ENCODE measurements at places on chromosomes 11 and 22. TPM values are rescaled to one million over a fixed set of nuclear protein-coding genes. Genes with fewer than 3 reads are reported as not detected.

GRCh38 chr11:20840341-20840740, 171.0 kb downstream of the NELL1 start:
- no peak for DNase-seq
- no peaks in the 10 kb centered on the region for H3K27me3 ChIP-seq
- no peaks in the 10 kb centered on the region for H3K4me1 ChIP-seq
- H3K36me3 ChIP-seq, result no peaks in the 10 kb centered on the region
- no peak overlapping the region for H3K4me3 ChIP-seq

DNA sequence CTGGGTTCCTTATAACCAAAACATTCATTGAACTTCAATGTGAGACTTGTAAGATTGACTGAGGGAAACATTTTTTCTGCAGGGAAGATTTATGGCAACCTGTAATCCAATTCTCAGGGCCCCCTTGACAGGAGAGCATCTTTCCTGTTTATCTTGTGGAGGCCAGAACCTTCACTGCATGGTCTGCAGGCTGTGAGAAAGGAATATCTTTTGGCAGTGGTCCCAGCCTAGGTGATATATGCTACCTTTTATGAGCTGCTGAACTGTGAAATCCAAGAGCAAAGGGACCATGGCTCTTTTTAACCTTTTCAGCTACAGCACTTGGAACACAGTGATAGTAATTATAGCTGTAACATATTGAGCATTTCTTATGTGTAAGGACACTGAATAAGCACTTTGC, 590.2 kb upstream of the B3GAT1 start:
- no peak for DNase-seq
- no peak overlapping the region for H3K27ac ChIP-seq
- H3K27me3 ChIP-seq, result no peaks in the 10 kb centered on the region
- no peak overlapping the region for H3K4me3 ChIP-seq
- no peaks in the 10 kb centered on the region for H3K36me3 ChIP-seq

- no peaks in the 10 kb centered on the region for H3K4me1 ChIP-seq
- no peak overlapping the region for H3K27ac ChIP-seq
- no peaks in the 10 kb centered on the region for H3K36me3 ChIP-seq
- no peaks in the 10 kb centered on the region for H3K27me3 ChIP-seq
- no peak for DNase-seq
These were observed 564.2 kb upstream of the ANO5 start for GRCh38 chr11:21628641-21629040.

- no peak for DNase-seq
- no peaks in the 10 kb centered on the region for H3K27me3 ChIP-seq
- H3K27ac ChIP-seq, result peak overlapping the region; percentile 90
- H3K36me3 ChIP-seq, result no peaks in the 10 kb centered on the region
These were observed 1.9 kb upstream of the BCL9L start for GRCh38 chr11:118927554-118928100.

- H3K4me3 ChIP-seq, result no peak within 1 kb of the TSS
- no peaks in the 10 kb centered on the region for H3K4me1 ChIP-seq
- no peaks in the 10 kb centered on the region for H3K27me3 ChIP-seq
- H3K36me3 ChIP-seq, result no peaks in the 10 kb centered on the region
These were observed at the start of gene SPI1 for GRCh38 chr11:47378010-47378835. TSS of gene SPI1 (minus strand) at chr11:47378547. CDS start at chr11:47378353, 194 bp downstream.

GRCh38 chr11:69401715-69402114, 79.7 kb upstream of the LINC01488 start:
- no peak for DNase-seq
- H3K4me1 ChIP-seq, result no peaks in the 10 kb centered on the region

DNA sequence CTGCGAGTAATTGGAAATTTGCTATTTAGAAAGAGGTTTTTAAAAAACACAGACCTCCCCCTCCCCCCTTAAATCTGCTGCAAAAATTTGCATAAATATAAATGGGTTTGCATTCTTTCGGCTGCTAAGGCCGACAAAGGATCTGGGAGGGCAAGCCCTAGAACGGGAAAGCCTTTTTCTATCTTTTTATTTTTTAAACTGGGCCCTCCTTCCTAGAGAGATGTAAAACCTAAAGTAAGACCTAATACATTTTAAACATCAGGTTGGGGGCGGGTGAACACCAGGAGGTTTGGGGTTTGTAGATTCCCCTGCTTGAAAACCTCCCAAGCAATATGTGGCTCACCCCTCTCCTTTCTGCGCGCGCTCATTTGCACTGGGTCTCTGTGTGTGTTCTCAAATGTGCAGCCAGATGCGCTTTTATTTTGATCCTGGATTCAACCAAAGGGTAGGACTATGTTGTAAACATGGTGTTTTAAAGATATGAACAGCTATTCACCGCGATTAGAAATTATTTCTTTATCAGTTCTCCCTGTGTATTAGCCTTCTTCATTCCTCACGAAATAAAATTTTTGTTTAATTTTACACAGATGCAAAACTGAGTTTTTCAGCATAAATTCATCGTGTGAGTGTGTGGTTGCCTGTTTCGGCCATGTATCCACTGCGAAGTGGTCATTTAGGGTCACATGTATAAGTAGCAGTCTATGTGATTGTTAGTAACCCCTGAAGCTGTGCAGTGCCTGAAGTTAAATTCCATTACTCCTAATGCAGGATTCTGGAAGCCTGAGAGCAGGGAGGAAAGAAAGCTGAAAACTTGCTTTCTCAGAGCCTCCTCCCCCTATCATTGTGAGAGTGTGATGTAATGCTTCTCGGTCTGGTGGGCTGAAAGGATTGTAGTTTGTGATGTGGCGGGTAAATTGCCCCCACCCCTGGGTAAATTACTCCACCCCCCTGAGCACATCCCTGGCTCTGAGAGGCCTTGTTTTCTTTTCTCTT, 988 bp downstream of the TNRC6B start:
- H3K4me3 ChIP-seq, result peak overlapping the region; percentile 42
- no peaks in the 10 kb centered on the region for H3K27me3 ChIP-seq
- DNase-seq, result no peak
- no peak overlapping the region for H3K27ac ChIP-seq

- no peaks in the 10 kb centered on the region for H3K27me3 ChIP-seq
- H3K36me3 ChIP-seq, result no peaks in the 10 kb centered on the region
- H3K4me1 ChIP-seq, result peaks cover 7% of the 10 kb centered on the region
- no peak for DNase-seq
- H3K27ac ChIP-seq, result no peak overlapping the region
These were observed 54.9 kb downstream of the TSPAN18 start for GRCh38 chr11:44781655-44782054.

- no peak for DNase-seq
- no peaks in the 10 kb centered on the region for H3K36me3 ChIP-seq
- no peak within 1 kb of the TSS for H3K4me3 ChIP-seq
- no peaks in the 10 kb centered on the region for H3K27me3 ChIP-seq
These were observed at the start of gene KDM4E for GRCh38 chr11:95024958-95025357. TSS of gene KDM4E (plus strand) at chr11:95025258. CDS start at chr11:95025558, 300 bp downstream.

GRCh38 chr11:120331301-120331996, 4.8 kb upstream of the ARHGEF12 start:
- peak overlapping the region; percentile 12 for H3K27ac ChIP-seq
- no peaks in the 10 kb centered on the region for H3K36me3 ChIP-seq
- no peak for DNase-seq
- H3K4me1 ChIP-seq, result peaks cover 7% of the 10 kb centered on the region

GRCh38 chr11:45322891-45323600, 36.9 kb upstream of the SYT13 start:
- no peaks in the 10 kb centered on the region for H3K27me3 ChIP-seq
- no peak overlapping the region for H3K4me3 ChIP-seq
- no peaks in the 10 kb centered on the region for H3K4me1 ChIP-seq
- no peaks in the 10 kb centered on the region for H3K36me3 ChIP-seq
- DNase-seq, result no peak

DNA sequence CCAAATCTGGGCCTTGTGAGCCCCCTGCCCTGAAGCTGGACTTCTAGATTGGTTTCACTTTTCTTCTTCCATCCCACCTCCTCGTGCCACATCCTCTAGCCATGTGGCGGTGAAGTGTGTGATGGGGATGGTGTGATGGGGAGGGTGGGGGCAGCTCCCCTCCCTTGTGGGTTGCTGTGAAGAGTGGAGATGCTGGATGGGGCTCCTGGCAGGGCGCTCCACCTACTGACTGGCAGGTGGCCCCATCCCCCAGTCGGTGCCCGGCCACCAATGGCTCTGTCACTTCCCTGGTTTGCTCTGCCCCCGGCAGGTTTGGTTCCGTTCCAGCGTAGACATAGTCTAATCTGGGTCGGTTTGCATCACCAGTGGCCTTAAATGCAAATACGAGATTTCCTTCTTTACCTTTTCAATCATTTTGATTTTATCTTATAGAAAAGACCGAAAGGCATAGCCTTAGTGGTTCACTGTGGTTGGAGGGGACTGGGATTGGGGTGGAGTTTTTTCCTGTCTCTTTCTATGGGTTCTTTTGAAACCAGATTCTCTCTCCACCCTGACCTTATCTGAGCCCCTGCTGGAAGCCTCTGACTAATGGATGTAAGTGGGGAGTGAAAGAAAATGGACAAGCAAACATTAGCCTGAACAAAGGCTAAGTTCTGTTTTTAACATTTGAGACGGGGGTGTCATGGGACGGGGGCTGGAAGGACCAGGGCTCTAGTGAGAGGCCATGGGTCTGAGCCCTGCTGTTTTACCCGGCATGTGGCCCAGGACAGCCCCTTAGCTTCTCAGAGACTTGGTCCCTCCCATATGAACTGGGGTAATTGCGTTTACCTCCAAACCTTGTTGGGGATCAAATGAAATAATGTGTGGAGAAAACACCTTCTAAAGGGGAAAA, 149.3 kb downstream of the CACNA1I start:
- DNase-seq, result no peak
- no peaks in the 10 kb centered on the region for H3K27me3 ChIP-seq
- no peak overlapping the region for H3K27ac ChIP-seq

DNA sequence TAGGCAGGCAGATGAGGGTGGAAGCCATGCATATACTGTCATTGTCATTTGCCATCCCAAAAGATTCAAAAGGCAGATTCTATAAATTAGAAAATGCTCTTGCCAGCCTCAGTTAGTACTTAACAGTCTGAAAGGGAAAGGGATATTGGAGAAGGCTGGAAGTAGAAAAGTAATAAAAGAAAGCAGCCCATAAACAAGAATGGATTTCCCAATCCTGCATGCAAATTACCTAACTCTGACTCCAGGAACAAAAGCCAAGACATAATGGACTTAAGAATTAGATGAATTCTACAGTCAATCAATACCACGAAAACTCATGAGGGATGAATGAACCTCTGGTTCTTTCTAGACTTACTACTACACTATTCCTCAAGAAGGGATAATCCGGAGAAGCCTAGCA, 5.9 kb downstream of the PAK1 start:
- no peak overlapping the region for H3K27ac ChIP-seq
- DNase-seq, result no peak
- no peaks in the 10 kb centered on the region for H3K36me3 ChIP-seq
- peaks cover 5% of the 10 kb centered on the region for H3K4me1 ChIP-seq

- H3K27me3 ChIP-seq, result no peaks in the 10 kb centered on the region
- no peak overlapping the region for H3K27ac ChIP-seq
- peak; percentile 13 for DNase-seq
These were observed 1.8 kb downstream of the PGGHG start for GRCh38 chr11:290621-291231.

GRCh38 chr22:29030618-29031226, 30.9 kb downstream of the C22orf31 start:
- peak; percentile 93 for DNase-seq
- peaks cover 14% of the 10 kb centered on the region for H3K4me1 ChIP-seq
- no peaks in the 10 kb centered on the region for H3K27me3 ChIP-seq

DNA sequence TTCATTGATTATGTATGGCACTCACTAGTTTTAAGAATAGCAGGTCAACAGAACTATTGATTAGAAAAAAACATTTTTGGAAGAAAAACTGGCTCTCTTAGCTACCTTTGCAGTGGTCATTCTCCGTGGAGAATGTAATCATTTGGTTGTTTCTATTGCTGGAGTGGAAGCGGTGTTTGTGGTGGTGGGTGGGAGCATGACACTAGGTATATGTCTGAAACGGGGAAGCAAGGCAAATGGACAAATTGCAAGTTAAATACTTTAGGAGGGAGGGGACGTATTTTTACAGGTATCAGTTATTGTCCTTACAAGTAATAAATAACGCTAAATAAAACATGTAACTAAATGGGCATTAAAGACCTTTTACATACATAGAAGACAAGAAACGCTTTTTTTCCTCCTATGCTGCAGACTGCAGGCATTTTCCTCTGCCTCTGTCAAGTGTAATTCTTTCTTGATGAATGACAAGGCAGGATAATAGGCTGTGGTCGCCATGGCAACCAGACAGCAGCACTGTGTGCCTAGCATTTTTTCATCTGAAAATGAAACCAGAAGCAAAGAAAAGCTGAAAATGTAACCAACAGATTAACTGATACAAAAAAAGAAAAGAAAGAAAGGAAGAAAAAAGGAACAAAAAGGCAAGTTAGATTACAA, 46.2 kb downstream of the BLID start:
- H3K4me3 ChIP-seq, result no peak overlapping the region
- peak; percentile 58 for DNase-seq
- peaks cover 3% of the 10 kb centered on the region for H3K4me1 ChIP-seq
- no peaks in the 10 kb centered on the region for H3K27me3 ChIP-seq

DNA sequence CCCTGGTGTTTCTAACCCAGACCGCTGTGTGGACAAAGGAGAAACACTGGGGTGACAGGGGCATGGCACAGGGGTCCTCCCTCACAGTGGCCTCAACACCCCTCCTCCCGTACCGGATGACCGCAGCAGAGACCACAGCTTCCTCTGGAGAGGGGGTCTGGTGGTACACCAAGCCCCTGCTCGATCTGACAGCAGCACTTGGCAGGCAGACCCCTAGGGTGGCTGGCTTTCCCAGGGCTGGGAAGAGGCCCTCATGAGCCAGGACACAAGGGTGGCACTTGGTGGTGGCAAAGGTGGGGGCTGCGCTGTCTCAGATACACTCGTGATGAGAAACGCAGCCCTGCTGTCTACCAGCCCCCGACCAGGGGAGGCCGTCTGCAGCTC, 38.7 kb downstream of the DUSP8 start:
- H3K27ac ChIP-seq, result no peak overlapping the region
- H3K4me3 ChIP-seq, result no peak overlapping the region
- no peak for DNase-seq
- H3K27me3 ChIP-seq, result no peaks in the 10 kb centered on the region
- H3K36me3 ChIP-seq, result no peaks in the 10 kb centered on the region

DNA sequence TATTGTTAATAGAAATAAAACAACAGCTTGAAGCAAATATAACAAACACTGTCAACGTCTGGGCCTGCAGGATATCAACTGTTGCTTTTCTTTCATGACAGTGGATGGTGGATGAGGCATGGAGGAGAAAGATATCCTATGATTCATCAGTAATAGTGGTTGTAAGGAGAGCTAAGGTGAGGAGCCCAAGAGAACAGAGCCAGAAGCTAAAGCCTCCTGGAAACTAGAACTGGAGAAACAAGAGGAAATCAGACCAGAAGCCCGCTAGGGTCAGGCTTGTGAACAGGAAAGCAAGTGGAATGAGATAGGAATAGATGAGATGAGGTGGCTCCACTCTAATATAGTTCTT, 37.7 kb upstream of the MMP12 start:
- no peak for DNase-seq
- no peak overlapping the region for H3K27ac ChIP-seq
- no peaks in the 10 kb centered on the region for H3K4me1 ChIP-seq
- no peak overlapping the region for H3K4me3 ChIP-seq
- H3K27me3 ChIP-seq, result no peaks in the 10 kb centered on the region

HEPHL1 gene
- polyA plus RNA-seq, result 0.03 TPM

VSTM5 gene
- 0.19 TPM for polyA plus RNA-seq

SCGB2A2 gene
- polyA plus RNA-seq, result not detected

RPS6KA4 gene
- polyA plus RNA-seq, result 12.1 TPM

DKK3 gene
- polyA plus RNA-seq, result 43.5 TPM

PHOX2A gene
- polyA plus RNA-seq, result not detected

UBQLNL gene
- 0.73 TPM for polyA plus RNA-seq

LRRC56 gene
- polyA plus RNA-seq, result 2.1 TPM

Measured in ovary (tissue), 10 donors.